ENCODE measurements at places on chromosomes 12 and 14.

DNA sequence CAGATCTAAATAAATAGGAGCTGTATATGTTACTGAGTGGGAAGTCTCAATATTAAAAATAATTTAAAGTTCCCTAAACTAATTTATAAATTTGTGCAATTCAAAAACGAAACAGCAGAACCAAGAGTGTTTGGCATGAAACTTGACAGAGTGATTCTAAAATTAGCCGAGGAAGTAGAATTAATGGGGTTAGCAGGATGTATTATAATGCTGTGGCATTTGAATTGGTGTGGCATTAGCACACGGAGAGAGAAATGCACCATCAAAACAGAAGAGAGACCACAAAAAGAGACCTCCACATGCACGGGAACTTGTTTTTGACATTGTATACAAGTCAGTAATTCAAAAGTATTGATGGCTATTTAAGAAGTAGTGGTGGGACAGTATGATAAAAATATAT lies 366.0 kb upstream of the RGS6 start:
- peak; percentile 15 for DNase-seq

DNA sequence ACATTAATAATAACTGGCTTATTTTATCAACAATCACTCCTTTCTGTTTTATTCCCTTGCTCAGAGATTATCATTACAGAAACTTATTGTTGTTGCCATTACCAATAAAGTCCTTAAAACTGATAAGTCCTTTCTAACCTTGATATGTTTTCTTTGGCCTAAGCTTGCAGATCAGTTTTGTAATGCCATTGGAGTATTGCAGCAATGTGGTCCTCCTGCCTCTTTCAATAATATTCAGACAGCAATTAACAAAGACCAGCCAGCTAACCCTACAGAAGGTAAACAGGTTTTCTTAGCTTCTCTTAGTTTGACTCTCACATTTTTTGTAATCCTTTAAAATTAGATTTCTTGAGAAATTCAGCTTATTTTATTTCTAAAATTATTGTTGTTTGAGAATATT lies 3.9 kb downstream of the MED21 start:
- DNase-seq, result no peak

GRCh38 chr12:18165422-18165871 lies 75.5 kb upstream of the RERGL start:
- DNase-seq, result peak; percentile 31

DNA sequence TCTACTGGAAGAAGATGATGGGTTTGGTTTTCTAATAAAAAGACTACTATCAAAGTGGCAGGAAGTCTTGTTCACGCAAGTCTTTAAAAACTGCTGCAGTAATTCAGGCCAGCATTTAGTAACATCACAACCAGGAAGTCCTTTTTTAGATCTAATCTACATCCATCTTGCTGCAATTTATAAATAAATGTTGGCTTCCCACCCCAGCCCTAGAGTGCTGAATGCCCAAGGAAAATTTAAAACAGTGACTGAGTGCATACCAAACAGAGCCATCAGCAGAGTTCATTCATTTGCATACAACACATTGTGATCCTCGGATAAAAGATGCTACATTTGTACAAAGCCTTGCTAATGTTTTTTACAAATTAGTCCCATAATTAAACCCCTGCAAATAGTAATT lies 72.1 kb downstream of the PHLDA1 start:
- peak; percentile 23 for DNase-seq

- no peak for DNase-seq
Observed at GRCh38 chr12:62689042-62689839, 222.6 kb downstream of the MON2 start.

- no peak for DNase-seq
Observed at GRCh38 chr14:23829736-23830471, 123.7 kb upstream of the DHRS4 start.

DNA sequence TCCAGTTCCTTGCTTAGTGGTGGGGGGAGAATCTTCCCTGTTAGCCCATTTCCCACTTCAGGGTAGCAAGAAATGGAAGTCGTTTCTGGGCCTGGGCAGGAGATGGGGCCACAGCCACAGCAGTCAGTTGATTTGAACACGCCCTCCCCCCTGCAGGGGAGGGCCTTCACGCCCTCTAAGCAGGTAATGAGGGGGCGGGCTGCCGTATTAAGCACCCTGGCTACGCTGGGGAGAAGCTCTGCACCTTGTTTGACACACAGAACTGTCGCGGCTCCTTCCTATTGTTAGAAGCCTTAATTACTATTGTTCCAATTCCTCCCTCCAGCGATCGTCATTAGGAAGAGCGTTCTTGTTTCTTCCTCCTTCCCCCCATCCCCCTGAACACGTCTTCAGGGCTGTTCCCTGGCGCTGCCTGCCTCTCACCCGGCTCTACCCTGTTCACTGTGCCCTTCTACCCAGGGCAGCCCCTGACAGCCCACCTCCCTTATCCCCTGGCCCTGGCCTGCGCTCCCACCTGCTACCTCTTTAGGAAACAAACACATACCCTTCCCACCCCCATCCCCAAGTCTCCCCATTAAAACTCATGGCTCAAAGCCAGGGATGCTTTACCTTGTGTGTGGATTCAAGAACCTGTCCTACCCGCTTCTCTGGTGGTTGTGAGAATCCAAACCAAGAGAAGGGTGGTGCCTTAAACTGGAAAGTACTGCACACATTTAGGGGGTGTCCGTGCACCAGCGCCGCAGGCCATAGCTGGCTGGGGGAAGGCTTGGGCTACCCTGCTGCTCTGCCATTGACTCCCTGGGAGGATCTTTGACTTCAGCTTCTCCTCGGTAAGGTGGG lies 137.6 kb downstream of the TSPAN9 start:
- no peak for DNase-seq

- no peak for DNase-seq
Observed at GRCh38 chr12:95974358-95974757, 21.8 kb downstream of the HAL start.

DNA sequence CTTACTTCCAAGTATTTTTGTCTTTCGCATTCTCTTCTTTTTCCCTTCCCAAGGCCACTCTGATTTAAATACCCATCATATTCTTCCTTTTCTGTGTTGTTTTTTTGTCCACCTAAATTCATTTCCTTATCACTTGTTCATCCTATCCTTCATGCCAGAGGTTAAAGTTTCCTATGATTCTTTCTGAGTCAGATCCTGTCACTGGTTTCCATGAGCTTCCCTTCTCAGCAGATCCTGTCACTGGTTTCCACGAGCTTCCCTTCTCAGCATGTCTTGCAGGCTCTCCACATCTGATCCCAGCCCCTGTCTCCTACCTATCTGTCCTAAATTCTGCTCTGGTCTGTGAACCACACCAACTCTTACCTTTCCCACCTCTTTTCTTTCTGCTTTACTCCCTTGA lies 311.8 kb upstream of the RGS6 start:
- DNase-seq, result no peak

- no peak for DNase-seq
Observed at GRCh38 chr14:95300002-95300696, 19.6 kb downstream of the CLMN start.

All from CD4-positive, alpha-beta T cell treated with Interleukin-2 at 100 ng/mL for 4 hours (primary cell).